Activated CD4-positive, CD25-positive, alpha-beta regulatory T cell treated with anti-CD3 and anti-CD28 coated beads, Interleukin-2, amount 50 U/mL, for 72 hours (primary cell): ENCODE measurements at places on chromosomes 7 and 10.

- no peak for DNase-seq
Measured at GRCh38 chr7:131781-132482, 60.4 kb upstream of the FAM20C start.

GRCh38 chr7:14233868-14234369 lies 244.5 kb upstream of the ETV1 start:
- DNase-seq: no peak

GRCh38 chr10:31322647-31323046 lies 3.6 kb downstream of the ZEB1 start:
- no peak for DNase-seq

DNA sequence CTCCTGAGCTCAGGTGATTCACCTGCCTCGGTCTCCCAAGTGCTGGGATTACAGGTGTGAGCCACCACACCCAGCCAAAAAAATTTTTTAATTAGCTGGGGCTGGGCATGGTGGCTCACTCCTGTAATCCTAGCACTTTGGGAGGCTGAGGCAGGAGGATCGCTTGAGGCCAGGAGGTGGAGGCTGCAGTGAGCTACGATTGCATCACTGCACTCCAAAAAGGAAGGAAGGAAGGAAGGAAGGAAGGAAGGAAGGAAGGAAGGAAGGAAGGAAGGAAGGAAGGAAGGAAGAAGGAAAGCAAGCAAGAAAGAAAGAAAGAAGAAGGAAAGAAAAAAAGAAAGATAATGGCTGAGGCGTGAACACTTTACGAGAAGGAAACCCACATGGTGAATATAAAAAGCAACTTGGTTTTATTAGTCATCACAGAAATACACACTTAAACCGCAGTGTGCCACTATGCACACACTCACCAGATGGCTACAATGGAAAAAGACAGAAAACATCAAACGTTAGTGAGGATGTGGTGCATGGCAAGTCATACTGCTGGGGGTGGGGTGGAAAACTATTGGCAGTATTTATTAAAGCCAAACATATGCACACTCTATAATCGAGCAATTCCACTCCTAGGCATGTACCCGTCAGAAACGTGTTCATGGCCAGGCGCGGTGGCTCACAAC lies 4.4 kb upstream of the CCL26 start:
- no peak for DNase-seq

GRCh38 chr10:11243425-11244222 lies 226.0 kb downstream of the CELF2 start:
- no peak for DNase-seq

DNA sequence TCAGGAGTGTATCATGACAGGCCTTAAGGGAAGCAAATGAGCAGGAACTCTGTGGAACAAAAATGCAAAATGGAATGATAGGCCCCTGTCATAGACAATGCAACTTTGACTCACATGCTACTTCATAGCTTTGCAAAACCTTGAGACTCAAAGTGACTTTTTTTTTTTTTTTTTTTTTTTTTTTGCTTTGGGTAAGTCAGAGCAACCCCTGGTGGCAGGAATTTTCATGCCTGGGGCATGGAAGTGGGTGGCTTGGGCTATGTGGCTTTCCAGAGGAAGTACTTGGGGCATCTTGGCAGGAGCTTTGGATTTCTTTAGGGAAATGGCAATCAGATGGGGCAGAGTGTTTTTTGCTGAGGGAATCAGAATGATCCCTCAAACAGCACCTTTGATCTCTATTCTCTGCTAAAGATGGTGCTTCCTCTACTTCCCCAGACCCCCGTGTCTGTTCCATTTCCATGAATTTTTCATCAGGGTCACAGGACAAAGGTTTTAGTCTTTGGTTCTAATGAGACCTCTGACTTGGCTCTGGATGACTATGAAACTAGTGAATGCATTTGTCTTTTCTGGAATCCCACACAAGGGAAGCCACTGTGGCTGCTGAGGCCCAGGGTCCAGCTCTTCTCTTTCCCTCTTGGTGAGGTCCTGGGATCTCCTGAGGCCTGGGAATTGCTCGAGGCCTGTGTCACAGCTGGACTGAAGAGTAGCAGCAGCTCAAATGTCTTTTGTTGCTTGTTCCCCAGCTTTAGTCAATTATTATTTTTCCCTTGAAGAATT lies 62.8 kb downstream of the TACC2 start:
- DNase-seq: no peak

DNA sequence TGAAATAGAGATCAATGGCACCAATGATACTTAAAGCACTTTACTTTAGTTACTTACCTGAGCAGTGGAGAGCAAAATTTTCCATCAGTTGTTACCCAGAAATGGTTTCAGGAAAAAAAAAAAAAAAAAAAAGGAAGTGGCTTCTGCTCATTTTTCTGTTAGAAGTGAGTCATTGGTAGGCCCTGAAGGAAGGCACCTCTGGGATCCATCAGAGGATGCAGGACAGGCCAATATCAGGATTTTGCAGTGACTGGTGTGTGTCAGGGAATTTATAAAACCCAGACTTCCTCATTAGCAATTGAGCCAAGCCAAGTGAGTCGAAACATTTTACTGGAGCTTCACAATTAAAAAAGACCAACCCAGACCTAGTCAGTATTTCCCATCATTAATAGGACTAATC lies 2.3 kb upstream of the SMIM30 start:
- DNase-seq: no peak

GRCh38 chr10:12949248-12949647 lies 52.3 kb downstream of the CCDC3 start:
- DNase-seq: no peak

DNA sequence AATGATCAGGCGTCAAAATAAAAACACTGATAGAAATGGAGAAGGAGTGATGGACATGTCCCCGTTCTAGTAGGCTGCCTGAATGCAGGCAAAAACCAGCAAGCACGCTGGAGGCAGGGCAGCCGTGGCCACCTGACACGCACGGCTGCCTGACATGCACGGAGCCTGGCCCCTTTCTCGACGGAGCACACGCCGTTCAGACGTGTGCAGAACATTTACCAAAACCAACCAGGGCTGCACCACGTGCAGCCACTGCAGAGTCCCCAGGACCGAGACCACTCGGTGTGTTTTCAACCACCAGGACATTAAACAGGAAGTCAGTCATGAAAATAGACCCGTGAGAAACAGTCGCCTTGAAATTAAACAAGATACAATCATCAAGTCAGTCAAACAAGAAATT lies 61.9 kb upstream of the NKX6-2 start:
- no peak for DNase-seq

GRCh38 chr10:92965314-92965713 lies 95.3 kb upstream of the CYP26C1 start:
- no peak for DNase-seq

DNA sequence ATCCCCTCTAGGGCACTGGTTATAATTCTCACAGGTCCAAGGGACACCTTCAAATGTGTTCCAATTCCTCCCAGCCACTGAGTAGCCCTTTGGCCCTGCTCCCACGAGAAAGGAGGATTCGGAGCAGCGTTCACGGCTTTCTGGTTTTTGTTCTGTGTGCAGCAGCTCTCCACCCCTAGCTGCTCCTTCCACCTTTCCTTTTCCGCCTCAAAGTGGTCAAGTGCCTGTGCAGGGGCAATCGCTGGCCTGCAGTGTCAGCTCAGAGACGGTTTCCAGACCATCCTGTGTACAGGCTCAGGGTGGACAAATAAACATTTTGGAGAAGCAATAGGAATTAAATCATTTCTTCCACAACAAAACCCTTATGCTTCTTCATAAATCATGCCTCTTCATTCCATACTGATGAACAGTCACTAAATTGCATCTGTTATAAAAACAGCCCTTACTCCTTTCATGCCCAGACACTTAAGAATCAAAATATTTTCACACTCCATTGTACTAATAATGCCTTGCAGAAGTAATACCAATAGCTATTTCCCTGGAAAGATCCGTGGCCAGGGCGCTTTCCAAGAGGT lies 1.1 kb downstream of the KIAA1549 start:
- no peak for DNase-seq

DNA sequence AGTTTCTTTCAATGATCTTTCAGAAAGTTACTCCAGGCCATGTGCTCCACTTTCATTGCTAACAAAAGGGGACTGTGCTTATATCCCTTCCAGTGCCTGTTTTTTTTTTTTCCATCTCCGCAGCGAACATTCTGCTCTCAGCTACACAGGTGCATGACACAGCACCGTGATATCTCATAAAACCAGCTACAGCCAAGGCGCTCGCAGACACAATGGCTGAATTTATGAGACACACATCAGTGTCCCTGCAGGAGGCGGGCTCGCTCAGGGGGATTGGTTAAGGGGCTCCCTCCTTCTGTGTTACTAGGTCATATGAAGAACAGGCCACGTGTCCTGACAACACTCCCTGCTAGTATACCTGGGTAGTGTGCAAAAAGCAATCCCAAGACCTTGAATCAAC lies 245.5 kb downstream of the SKAP2 start:
- no peak for DNase-seq
